AG04450 (cell line): ENCODE measurements at places on chromosomes 2 and 18. TPM values are rescaled to one million over a fixed set of nuclear protein-coding genes. Genes with fewer than 3 reads are reported as not detected.

- DNase-seq = no peak
Observed at GRCh38 chr2:26709323-26710110, 17.0 kb downstream of the KCNK3 start.

DNA sequence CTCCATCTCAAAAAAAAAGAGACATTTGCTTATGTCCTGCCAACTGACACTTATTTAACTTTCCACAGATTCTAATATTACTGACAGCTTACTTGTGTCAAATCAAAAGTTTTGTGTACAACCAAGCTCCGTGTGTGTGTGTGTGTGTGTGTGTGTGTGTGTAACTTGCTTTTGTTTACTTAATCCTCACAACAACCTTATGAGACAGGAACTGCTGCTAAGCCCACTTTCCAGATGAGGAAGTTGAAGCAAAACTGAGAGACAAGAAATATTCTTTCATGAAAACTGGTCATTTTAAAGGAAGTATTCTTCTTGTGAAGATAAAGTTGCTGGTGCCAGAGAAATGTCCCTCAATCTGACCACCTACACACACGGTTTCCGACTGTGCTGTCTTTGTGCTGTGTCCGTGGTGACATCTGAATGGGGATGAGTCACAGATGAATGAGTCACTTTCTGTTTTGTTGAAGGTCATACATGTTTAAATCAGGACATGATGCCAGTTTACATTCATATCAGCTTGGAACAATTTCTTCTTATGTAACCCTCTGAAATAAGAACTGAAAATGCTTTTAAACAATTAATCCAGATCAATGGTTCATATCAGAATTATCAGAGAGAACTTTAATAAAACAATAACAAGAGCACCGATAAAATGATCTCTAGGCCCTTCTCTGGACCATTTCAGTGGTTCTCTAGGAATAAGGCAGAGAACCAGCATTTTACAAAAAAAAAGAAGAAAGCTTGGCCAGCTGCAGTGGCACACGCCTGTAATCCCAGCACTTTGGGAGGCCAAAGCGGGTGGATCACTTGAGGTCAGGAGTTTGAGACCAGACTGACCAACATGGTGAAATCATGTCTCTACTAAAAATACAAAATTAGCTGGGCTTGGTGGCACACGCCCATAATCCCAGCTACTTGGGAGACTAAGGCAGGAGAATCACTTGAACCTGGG, 95.5 kb downstream of the THNSL2 start:
- DNase-seq = no peak

DNA sequence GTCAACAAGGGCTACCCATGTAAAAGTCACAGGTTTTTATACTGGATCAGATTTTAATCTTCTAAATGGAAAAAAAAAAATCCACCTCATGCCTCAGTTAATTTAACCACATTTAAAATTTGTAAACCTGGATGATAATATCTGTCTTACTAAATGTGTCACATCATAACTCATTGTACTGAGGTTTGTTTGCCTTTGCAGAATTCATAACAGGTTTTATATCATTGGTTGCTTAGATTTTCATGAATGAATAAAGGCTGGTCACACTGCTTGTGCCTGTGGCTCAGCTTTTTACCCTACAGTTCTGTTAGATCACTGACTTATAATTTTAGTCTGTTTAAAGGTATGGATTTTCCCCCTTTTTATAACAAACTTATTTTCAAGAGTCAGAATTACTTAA, 48.9 kb downstream of the PSMD14 start:
- DNase-seq = no peak

GRCh38 chr2:37449761-37450296, 105.4 kb downstream of the QPCT start:
- DNase-seq = no peak

DNA sequence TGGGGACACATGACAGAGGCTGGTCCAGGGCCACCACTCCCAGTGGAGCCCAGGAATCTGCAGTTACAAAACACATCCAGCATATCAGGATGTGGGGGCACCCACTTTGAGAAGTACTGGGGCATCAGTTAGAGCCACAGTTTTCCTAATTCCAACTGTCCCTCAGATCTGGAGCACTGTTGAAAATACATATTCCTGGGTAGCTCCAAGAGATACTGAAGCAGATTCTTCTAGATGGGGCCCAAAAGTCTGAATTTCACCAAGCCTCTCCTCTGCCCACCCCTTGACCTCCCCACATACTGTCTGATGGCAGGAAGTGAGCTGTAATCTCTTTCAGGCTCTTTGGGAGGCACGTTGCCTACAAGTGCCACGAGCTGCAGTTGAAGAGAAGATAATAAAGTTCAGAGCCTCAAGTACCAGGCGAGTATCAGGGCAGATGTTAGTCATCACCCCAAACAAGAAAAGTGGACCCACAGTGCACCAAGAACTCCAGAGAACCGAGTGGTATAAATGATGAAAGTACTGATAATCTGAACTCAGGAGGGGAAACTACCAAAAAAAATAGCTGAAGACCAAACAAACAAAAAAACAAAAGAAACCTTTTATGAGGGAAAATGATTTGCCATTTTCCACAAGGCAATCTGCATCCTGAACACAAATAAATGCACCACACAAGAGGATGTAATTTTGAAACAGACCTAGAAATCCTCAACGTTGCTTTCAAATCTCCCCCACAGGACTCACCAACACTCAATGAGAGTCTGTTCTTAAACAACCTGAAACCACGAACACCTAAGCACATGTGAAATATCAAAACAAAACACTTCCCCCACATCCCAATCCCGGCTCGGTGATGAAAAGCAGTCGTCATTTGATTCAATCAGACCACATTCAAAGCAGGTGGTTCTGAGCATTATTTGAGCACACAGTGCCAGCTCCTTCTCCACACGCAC, 98.7 kb downstream of the TCF4 start:
- DNase-seq = no peak

Gene RBKS
- polyA plus RNA-seq = 1.4 and 1.5 TPM in 2 replicates

DNA sequence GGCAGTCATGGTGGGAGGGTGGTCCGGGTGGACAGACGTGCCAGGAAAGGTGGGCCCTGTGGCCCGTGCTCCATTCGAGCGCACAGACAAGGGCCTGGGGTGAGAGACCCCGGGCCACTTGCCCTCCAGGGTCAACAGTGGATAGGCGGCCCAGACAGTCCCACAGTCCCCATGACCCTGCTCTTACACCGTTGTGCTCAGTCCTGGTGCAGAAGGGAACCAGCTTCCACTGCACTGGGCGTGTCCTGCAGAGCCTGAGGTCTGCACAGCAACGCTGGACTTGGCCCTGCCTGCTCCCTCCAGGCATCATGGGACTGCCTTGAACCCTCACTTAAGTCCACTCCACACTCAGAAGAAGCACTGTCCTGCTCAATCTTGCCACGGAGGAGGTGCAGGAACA, 52.0 kb downstream of the PXDN start:
- no peak for DNase-seq

Gene NPPC
- not detected in 2 replicates for polyA plus RNA-seq

Gene SLC16A14
- polyA plus RNA-seq = 2.1 and 2.7 TPM in 2 replicates

DNA sequence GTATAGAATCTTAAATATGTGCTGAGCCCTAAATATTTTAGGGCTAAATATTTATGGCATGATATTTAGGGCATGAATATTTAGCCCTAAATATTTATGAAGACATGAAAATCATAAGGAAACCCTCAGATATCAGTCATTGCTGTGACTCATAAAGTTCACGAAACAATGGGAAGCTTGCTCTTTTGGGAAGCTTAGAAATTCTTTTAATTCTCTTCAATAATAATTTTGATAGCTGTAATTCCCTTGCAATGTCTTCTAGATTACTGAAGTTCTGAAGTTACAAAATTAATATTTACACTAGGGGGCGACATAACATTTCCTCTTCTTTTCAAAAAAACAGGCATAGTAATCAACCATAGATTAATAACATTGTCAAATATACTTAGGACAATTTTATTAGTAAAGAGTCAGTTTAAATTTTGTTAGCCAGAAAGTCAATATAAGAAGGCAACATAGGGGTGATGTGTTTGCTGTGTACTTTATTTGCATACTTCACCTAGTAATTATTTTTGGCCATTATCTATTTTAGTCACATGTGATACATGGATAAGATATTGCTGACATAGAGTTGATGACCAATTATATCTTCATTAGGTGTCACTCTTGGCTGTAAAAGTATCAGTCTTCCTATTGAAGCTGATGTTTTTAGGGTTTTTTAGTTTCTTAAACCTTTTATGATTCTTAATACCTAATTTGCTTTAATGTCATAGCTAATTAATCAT, 13.2 kb downstream of the ZNF804A start:
- no peak for DNase-seq

Gene LRP2
- polyA plus RNA-seq = not detected in 2 replicates

DNA sequence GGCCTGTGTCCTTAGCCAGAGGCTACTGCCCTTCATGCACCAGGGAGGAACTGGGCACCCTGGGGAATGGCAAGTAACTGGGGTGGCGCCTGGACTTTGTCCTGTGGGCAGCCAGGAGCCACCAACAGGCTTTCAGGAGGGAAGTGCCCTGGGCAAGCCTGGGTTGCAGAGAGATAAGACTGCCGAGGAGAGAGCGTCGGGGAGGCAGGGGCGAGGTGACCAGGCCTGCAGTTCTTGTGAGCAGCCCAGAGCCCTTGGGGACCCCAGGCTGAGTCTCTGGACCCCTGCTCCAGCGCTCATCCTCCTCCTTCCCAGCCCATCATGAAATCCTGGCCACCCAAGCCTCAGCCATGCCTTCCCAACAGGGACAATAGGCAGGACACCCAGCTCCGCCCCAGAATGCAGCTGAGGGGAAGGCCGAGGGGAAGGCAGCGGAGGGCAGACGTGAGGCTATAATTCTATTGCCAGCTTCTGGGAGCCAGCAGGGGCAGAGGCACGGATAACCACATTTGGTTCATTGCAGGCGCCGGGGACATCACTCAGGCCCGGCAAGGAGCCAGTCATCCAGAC, 25.1 kb downstream of the ADRA2B start:
- no peak for DNase-seq
